RWPE2 (cell line): ENCODE measurements at places on chromosomes 3 and 15.
A peak's percentile ranks its signal among the peaks of the same experiment; 100 is the strongest.

GRCh38 chr3:114903213-114903612, 243.9 kb downstream of the ZBTB20 start:
- no peak for DNase-seq

- DNase-seq: no peak
Measured at GRCh38 chr3:193852901-193853300, 259.9 kb downstream of the OPA1 start.

GRCh38 chr15:75195122-75195765, 6.4 kb upstream of the C15orf39 start:
- DNase-seq: peak; percentile 74

- no peak for DNase-seq
Measured at GRCh38 chr3:49255718-49256511, 21.1 kb downstream of the C3orf62 start.

GRCh38 chr3:169522595-169523529, 140.7 kb downstream of the MECOM start:
- no peak for DNase-seq

GRCh38 chr3:9732080-9732739, 675 bp downstream of the BRPF1 start:
- DNase-seq: no peak

GRCh38 chr3:22176911-22177310, 425.9 kb upstream of the ZNF385D start:
- no peak for DNase-seq

GRCh38 chr3:1783995-1784394, 314.7 kb upstream of the CNTN4 start:
- no peak for DNase-seq

GRCh38 chr3:107979538-107979937, 111.3 kb downstream of the CD47 start:
- DNase-seq: no peak

GRCh38 chr15:70355275-70355795, 257.6 kb upstream of the TLE3 start:
- peak; percentile 46 for DNase-seq

DNA sequence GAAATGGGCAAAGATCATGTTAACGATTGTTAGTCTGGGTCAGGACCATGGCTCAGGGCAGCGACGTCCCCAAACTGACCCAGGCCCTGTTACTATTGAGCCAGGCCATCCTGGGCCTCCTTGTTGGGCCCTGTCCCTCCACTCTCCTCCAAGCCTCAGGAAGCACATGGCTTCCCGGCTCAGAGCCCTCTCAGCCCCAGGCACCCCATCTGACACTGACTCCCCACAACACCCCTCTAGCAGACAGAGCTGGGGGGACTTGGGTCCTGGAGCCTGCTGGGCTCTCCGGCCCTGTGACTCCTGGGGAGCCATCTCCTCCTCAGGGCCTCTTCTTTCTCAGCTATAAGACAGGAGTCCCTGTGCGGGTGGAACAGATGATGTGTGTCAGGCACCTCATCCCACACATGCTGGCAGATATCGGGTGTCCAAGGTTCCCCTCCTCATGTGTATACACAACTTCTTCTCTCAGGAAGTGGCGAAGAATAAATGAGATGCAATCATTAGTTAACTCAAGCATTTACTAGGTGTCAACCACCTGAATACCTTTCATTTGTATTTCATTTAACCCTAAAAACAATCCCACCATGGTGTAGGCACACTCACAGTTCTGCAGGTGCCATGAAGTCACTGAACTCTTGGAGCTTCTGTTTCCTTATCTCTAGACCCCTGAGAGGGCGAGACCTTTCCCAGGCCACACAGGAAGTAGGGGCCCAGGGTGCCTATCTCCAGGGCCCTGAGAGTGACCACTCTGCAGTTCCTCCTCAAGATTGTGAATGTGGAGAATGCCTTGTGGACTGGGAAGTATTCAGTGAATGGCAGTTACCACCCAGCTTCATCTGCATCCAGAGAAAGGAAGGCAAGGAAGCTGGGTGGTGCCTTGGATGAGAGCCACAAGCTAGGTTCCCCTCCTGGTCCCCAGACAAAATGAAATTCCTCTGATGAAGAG, 282.5 kb upstream of the TLE3 start:
- DNase-seq: no peak

DNA sequence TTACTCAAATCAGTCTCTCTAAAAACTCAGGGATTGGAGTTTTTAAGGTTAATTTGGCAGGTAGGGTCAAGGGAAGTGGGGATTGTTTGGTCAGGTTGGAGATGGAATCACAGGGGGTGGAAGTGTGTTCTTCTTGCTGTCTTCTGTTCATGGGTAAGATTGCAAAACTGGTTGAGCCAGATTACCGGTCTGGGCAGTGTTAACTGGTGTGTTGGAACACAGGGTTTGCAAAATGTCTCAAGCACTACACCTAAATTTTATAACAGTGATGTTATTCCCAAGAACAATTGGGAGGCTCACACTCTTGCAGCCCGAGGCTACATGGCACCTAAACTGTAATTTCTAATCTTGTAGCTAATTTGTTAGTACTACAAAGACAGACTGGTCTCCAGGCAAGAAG, 425.4 kb downstream of the PLOD2 start:
- DNase-seq: no peak

- peak; percentile 6 for DNase-seq
Measured at GRCh38 chr3:195768414-195768813, 43.3 kb downstream of the MUC4 start.

DNA sequence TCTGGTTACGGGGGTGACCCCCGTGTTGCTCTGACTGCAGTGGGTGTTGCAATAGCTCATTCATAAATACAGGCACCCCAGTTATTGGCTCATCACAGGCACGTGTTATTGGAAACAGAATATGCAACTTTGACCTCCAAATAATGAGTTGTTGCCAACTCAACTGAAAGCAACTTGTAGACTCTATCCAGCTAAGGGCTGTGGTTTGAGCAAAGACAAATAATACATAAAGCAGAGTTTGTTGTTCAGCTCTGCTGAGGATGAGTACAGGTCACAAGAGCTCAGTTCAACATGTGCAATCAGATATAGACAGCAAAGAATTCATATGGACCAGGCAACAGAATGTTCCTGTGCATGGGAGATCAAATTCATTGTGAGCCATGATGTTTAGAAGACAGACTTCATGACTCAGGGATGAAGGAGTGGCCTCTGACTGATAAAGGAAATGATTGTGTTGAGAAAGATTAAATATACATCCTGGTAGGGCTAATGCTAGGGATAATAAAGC, 87.6 kb upstream of the LRIG1 start:
- DNase-seq: no peak

DNA sequence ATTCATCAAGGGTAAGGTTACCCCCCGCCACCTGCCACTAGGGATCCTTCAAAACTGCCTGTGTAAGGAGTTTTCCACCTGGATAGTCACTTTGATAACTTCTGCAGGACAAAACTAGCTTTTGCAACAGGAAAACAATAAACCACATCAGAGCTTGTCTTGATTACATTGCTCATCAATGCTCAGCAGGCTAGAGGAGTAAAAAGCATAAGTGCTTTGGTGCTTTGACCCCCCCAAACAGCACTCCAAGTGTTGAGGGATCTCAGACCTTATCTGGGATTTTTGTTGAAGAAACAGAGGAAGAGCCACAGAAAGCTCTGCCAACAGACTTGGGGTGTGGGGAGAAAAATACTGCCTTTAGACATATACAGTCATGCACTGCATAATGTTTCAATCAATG, 10.8 kb upstream of the PHLDB2 start:
- no peak for DNase-seq

DNA sequence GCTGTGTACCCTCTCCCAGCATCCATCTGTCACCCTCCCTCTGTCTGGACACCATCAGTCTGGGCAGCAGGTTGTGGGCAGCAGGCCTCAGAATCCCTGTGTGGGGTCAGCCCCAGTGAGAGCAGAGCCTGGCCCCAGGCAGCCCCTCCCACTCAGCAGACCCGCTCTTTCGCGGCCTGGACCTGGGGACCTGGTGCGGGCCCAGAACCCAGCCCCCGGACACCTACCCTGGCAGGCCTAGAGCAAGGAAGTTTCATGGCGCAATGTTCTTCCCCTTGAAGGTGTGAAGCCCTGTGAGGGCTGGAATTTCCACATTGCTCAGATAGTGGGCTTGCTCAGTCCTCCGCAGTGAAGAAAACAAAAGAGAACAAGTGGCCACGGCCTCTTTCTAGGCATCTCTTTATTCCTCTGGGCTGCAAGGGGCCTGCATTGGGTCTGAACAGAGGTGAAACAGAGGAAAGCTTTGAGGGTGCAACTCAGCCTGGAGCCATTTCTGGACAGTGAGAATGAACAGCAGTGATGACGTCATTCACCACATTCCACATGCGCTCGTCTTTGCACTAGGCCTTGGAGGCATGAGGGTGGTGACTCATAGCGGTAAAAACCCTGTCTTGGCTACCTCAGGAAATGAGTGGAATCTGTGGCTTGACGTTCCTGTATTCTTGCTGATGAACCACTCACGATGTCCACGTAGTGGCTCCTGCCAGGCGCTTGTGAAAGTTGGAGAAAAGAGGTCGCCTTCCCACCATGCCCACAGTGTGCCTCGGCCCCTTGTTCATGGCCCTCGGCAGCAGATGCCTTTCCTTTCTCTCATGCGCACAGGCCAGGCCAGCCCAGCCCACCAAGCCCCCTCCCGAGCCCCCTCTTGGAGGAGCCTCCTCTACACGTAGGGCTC, 66.1 kb downstream of the SLC30A4 start:
- DNase-seq: peak; percentile 98

- DNase-seq: no peak
Measured at GRCh38 chr3:100813828-100814227, 104.5 kb downstream of the TFG start.

GRCh38 chr3:105844704-105845103, 24.1 kb downstream of the CBLB start:
- DNase-seq: no peak

GRCh38 chr3:32198714-32199113, 39.8 kb upstream of the CMTM8 start:
- no peak for DNase-seq

DNA sequence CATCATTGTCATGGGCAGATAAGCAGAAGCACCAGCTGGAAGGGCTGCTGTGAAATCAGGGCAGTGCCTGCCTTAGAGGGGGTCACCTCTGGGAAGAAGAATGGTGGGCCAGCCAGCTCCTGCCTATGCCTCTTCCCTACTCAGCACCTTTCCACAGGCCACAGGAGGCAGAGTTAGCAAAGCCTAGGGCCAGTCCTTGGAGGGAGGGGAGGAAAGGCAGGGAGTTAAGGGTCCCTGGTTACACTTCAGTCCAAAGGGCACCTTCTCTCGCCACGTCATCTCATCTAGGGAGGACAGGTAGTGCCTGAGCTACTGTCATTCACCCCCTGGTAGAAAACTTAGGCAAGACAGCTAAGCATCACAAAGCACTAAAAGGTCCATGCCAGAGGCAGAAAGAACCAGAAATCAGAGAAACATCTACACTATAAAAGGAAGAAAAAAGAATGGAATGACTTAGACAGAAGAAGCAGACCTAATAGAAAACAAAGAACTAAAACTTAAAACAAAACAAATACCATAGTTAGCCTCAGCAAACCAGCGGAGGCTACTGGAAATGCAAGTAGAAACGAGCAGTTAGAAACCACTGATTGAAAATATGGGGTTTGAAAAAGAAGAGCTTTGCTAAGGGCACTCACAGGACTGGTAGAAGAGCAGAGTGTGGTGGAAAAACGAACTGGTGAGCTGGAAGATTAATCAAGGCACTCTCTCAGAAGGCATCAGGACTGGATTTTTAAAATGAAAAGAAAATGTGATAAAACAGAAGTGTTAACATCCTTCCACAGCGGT, 84.2 kb downstream of the OSBPL10 start:
- DNase-seq: no peak

DNA sequence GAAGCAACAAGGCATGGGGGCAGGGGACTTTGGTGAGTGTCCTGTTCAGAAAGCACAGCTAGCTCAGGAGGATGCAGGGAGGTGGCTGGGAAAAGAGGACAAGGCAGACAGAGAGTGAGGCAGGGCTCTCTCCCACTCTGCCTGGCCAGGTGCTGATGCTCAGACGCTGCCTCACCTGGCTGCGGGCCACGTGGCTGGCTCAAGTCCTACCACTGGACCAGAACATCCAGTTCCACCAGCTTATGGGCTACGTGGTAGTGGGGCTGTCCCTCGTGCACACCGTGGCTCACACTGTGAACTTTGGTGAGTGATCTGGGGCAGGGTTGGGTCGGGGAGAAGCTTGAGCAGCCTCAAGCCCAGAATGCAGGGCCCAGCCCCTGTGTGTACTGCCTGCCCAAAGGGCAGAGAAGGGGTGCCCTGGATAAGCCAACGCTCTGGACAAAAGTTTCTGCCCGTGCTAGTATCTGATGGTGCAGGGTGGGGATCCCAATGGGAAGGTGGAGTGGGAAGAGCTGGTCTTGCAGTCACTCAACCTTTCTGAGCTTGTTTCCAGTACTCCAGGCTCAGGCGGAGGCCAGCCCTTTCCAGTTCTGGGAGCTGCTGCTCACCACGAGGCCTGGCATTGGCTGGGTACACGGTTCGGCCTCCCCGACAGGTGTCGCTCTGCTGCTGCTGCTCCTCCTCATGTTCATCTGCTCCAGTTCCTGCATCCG, 20.9 kb downstream of the NOX5 start:
- no peak for DNase-seq

DNA sequence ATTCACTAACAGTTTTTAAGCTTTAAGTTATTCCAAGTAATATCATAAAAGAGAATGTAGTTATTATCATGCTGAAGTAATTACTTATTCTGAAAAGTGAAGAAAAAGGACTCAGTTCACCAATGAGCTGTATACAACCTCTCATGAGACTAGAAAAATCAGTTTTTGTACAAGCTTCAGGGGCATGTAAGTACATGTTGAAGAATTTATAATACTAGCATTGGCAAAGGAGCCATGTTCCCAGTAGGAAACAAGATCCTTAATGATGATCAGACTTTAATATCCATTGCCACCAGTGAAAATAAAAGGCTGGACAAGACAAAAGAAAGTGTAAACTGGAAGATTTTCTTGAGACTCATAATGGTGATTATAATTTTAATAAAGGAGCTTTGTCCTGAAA, 532.8 kb downstream of the PLOD2 start:
- DNase-seq: no peak

GRCh38 chr3:157375342-157375986, 61.2 kb upstream of the PTX3 start:
- no peak for DNase-seq

GRCh38 chr15:81222007-81222406, 25.3 kb downstream of the IL16 start:
- DNase-seq: no peak

GRCh38 chr3:151314137-151314536, 2.5 kb downstream of the GPR87 start:
- no peak for DNase-seq

GRCh38 chr3:18044971-18045880, 302.8 kb upstream of the TBC1D5 start:
- no peak for DNase-seq

DNA sequence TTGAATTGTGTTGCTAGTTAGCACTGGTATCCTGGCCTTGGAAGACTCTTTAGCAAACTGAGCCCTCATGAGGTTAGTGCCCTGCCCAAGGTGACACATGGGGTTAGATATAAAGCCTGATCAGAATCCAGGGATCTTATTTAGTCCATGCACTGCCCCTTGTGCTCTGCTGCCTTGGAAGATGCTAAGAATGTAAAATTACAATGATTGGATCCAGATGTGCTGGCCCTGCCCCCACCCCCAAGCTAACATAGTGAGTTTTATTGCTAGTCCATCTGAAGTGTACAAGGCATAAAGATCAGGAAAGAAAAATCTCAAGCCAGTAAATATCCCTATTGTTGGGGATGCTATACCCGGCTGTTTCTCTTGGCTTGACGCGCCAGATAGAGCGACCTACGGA, 248.1 kb upstream of the C2CD4B start:
- DNase-seq: no peak

GRCh38 chr3:35528728-35529127, 110.6 kb upstream of the ARPP21 start:
- no peak for DNase-seq

- no peak for DNase-seq
Measured at GRCh38 chr15:90037511-90037860, 36.4 kb downstream of the ZNF710 start.
